Forelimb muscle (tissue), 1 donor: ENCODE measurements at places on chromosomes 3 and 15. TPM values are rescaled to one million over a fixed set of nuclear protein-coding genes. Genes with fewer than 3 reads are reported as not detected.

DNA sequence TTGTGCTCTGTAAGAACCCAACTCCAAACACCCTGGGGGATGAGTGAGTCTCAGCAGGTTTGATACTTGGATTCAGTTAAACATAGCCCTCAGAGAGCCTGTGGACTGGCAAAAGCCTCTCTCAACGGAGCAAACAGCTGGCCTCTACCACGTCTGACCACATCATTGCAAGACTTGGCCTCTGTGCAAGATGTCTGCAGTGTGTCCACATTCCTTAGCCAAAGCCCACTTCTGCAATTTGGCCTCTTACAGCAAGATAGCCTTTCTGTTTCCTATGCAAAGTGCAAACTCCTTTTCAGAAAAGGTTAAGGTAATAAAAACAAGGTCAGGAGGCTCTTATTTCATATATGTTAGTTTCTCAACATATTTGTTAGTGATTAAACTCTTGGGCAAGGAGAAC, 27.9 kb downstream of the FBN1 start:
- DNase-seq, result no peak

GRCh38 chr3:194481103-194481502, 5.7 kb downstream of the ATP13A3 start:
- DNase-seq, result no peak

GRCh38 chr3:111106993-111107661, 35.5 kb downstream of the NECTIN3 start:
- DNase-seq, result no peak

GRCh38 chr3:172259726-172260248, 188.5 kb downstream of the GHSR start:
- no peak for DNase-seq

GRCh38 chr15:36988947-36989346, 111.4 kb downstream of the MEIS2 start:
- no peak for DNase-seq

DNA sequence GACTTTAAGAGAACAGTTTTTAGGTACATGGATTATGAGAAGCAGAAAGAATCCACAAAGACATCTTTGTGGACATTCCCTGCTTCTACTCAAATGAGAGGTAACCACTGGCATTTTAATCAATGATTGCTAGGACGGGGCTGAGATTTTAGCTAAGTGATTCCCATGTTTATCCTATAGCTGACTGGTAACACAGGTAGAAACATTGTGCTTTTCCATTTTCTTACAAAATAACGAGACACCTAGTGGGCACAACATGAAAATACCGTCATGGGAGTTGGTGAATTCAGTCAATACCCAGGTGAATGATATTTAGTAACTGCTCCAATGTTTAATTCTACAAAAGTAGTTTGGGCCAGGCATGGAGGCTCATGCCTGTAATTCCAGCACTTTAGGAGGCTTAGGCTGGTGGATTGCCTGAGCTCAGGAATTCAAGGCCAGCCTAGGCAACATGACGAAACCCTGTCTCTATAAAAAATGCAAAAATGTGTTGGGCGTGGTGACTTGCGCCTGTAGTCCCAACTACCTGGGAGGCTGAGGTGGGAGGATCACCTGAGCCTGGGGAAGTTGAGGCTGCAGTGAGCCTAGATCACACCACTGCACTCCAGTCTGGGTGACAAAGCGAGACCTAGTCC, 37.2 kb upstream of the DENND4A start:
- DNase-seq, result no peak

GRCh38 chr15:48538941-48539340, 106.6 kb downstream of the FBN1 start:
- DNase-seq, result no peak

- DNase-seq, result no peak
Measured at GRCh38 chr15:97903971-97904572, 56.4 kb upstream of the ARRDC4 start.

- no peak for DNase-seq
Measured at GRCh38 chr3:103685939-103686338, 1251.1 kb downstream of the ZPLD1 start.

DNA sequence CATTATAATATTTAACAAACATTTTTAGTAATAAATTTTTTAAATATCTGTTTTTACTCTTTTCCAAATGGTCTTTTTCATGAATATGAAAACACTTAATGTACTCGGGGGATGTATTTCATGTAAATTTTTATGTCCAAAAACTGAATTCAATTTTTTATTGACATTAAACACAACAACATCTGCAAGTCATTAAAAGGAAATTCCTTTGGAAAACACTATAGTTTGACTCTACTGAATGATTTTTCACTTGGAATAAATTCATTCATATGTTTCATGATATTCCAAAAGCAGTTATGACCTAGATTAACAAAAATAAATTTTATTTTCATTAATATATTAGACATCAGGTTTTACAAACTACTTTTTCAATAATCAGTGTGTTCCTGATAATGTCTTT, 239.8 kb upstream of the AGTR1 start:
- DNase-seq, result peak; percentile 25

GRCh38 chr15:101286471-101287114, 8.5 kb downstream of the SNRPA1 start:
- DNase-seq, result no peak

GRCh38 chr3:171077261-171077660, 50.7 kb upstream of the SLC2A2 start:
- no peak for DNase-seq

DNA sequence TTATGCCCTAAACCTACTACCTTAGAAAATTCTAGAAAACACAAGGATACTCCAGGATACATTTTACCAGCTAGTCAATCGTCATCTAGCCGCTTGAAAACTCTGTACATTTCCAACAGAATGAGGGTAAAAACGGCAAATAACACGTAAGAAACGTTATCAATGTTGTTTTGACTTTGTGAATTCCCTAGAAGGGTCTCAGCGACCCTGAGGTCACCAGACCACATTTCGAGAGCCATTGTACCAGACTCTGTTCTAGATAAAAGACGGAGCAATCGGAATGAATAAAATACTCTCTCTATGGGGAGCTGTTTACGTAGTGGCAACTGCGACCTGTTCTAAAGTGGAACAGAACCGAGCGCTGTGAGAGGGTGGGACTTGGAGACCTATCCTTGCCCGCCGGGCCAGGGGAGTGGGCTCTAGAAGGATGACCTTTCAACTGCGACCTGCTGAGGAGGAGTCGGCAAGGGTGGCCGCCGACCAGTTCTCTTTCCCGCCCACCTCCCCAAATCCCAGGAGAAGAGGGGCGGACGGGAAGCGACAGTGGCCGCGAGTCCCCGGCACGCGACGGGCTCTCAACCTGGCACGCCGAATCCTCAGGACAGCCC, 778 bp upstream of the AP4E1 start:
- no peak for DNase-seq

GRCh38 chr3:66038726-66039589, at the start of gene MAGI1:
Gene MAGI1, minus strand, starts transcription at chr3:66038918. Its CDS starts 610 bp downstream, at chr3:66038308.
- DNase-seq, result peak; percentile 90

DNA sequence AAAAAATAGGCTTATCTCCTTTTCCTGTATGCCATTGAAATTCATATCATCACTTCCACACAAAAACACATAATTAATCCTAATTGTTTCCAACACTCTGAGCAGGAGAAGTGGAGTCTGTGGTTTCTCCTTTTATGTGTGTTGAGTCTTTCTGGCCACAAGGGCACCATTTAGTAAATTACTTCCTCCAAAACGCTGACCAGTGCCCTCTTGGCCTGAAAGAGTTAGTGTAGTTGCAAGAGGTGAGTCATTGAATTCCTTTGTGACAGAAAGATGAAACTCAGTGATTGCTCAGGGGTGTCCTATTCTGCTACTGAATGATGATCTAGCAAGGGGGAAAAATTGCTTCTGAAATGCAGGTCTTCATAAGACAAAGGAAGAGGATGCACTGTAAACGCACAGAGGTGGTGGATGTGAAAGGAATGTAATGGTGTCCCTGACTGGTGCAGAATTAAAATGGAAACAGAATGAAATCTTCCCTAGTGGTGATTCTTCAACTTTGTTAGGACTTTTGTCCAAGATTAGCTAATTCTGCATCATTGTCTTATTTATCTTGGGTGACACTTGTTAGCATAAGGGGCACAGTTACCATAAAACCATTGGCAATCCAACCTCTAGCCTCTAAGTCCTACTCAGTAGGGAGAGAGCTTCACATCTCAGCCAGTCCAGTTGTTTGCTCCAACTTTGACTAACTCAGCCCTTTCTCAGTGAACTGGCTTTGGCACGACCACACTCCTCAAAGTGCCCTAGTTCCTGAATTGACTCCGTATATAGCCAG, 208.4 kb upstream of the NANOGP8 start:
- DNase-seq, result no peak

- no peak for DNase-seq
Measured at GRCh38 chr3:19399836-19400235, 251.5 kb downstream of the KCNH8 start.

MCF2L2 gene
- polyA plus RNA-seq, result 0.25 TPM

GOLGA8T gene
- polyA plus RNA-seq, result not detected

ZBED2 gene
- not detected for polyA plus RNA-seq

PLOD2 gene
- polyA plus RNA-seq, result 11.8 TPM

CSTA gene
- 0.25 TPM for polyA plus RNA-seq

GPR149 gene
- polyA plus RNA-seq, result 0.10 TPM

LRRFIP2 gene
- 40.5 TPM for polyA plus RNA-seq
